Activated CD4-positive, alpha-beta T cell treated with anti-CD3 and anti-CD28 coated beads, Interleukin-2, amount 10 ng/mL, durations not matched to agents 7 days and 5 days (primary cell): ENCODE measurements at places on chromosomes 3 and 15. TPM values are rescaled to one million over a fixed set of nuclear protein-coding genes. Genes with fewer than 3 reads are reported as not detected.

DNA sequence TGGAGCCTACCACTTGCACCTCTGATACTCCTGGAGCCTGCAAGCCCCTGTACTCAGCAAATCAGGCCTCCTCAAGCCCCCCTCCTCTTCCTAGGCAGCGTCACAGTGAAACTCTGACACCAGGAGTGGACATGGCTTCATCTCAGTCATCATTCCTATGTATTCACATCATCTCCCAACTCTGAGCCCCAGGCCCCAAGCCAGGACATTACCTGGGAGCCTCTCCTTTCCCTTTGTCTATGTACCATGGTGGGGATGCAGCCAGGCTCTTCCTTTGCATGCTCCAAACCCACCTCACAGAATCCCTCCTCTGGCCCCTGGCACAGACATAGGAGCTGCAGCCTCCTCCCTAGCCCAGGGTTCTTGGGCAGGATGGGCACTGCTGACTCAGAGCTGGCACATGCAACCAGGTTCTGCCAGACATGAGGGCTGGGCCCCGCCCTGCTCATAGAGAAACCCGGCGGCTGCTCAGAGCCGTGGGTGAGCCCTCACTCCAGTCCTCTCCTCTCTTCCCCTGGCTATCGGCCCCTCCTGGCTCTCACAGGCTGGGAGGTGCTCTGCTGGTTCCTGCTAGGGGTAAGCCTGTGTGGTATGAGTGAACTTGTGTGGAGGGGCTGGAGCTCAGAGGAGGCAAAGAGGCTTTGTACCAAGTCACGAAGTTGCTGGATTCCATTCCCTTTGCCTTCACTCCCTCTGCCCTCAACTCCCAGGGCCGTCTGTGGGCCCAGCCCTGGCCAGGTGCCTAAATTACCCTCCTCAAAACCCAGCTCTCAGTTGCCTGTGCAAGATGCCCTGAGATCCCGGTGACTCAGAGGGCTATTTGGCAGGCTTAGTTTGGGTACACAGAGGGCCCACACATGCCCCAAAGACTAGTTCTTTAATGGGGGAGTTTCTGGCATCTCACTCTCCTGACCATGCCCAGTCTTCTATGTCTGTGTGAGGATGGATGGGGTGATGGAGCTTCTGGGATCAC lies 1.9 kb upstream of the PLCD1 start:
- DNase-seq: no peak

UBAP1L gene
- 5.3 TPM for total RNA-seq

DNA sequence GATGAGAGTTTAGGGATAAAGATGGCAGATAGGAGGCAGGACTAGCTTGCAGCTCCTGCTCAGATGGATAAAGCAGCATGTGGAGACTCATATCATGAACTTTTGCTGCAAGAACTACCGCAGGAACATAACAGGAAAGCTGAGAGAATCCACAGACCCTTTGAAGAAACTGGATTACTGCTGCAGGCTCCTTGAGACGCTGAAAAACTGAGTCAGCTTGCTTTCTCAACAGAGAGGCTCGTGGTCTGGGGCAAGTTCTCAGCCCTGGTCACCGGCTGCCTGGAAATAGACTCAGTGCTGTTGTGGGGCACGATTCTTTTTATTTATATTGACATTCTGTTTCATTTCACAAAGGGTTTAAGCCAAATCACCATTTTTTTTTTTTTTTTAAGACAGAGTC lies 28.8 kb upstream of the TRIM59 start:
- DNase-seq: no peak

SERINC4 gene
- total RNA-seq: 0.37 TPM

DNA sequence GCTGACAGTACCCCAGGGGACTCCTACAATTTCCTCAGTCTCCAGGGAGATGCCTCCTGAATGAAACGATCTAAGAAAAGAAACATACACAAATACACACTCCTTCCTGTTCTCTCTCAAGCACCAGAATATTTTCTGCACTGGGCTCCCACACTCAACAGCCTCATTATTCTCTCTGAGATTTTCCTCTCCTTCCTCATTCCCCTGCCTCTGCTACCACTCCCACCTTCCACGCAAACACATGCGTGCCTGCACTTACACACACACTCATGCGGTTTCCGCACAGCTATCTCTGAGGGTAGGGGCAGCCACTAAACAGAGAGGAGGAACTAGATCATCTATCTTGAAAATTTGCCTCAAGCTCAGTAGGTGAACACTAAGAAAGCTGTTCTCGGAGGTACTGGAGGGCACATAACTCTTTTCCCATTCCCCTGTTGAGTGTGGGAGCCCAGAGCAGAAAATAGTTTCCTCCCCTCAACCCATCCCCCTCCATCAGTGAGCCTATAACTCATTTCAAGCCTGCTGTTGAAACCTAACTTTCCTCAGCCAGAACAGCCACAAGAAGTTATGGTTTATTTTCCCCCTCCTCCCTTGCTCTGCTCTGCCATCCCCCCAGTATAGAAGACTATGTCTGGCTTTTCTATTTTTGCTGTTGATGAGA lies 30.5 kb upstream of the TIPARP start:
- DNase-seq: peak; percentile 67
